ENCODE measurements at places on chromosomes 6 and 20.

GRCh38 chr6:140772576-140772975 is 1360.1 kb upstream of the GJE1 start:
- DNase-seq, result no peak

DNA sequence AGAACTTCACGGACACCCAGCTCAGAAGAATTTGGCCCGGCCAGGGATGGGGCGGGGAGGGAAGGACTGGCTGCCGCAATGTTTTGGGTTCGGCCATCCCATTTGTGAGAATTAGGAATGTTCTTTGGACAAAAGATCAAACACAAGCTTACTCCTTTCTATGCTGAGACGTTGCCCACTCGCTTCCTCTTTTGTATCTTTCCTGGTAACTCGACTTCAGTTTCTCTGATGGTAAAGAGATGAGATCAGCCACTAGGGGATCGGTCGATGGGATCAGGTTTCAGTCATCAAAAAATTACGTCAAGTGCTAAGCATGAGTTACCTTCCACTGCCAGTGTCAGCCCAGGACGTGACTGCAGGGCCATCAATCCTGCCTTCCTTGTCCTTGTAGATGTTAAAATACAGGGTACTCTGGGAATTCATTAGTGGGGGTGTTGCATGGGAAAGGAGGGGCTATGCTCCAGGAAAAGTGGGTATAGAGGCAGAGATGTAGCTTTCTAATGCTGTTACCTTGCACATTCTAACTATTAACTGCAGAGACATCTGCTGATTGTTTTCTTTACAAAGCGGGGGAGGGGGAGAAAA is 190.2 kb downstream of the TSHZ2 start:
- DNase-seq, result no peak

DNA sequence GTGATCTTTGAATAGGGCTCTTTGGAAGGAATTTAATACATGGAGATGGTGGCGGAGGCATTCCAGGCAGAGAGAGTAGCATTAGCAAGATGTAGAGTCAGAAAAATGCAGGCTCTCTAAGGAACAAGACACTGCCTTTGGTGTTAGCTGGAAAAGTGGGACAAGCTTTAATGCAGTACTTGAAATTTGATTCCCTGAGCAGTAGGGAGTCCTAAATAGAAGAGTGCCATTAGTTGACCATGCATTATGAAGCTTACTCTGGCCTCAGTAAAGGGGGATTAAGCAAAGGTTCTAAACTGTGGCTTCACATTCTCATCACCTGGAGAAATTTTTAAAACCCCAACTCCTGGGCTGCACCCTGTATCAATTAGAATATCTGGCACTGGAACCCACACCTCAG is 494.8 kb upstream of the SOX4 start:
- DNase-seq, result no peak

GRCh38 chr6:11989386-11989785 is 22.7 kb upstream of the HIVEP1 start:
- no peak for DNase-seq

GRCh38 chr6:167467793-167468431 is 143.0 kb downstream of the TTLL2 start:
- DNase-seq, result no peak

GRCh38 chr6:117558818-117559217 is 43.5 kb downstream of the GOPC start:
- DNase-seq, result no peak

DNA sequence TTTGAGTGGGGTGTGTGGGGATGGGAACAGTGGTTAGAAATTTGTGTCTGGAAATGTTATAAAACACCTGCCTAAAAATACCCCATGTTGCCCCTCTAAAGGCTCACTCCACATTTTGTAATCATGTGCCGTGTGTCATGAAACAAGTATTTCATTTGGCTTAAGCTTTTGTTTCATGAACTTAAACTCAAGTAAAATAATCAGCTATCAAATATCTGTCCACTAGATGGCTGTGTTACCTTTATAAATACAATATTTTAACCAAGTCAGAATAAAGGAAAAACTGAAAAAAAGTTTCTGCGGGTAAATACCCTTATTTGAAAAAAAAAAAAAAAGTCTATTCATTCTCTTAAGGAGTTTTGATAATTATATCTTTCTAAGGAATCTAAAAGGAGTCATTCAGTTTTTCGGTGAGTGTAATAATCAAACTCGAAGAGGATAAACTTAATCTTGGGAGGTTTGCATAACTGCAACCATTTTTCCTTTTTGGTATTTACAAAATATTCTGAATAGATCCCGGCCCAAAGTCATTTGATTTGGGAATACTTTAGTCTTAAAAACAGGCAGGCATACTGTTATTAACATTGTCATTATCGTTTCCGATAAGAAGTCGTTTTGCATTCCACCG is 29.9 kb upstream of the MTRF1L start:
- no peak for DNase-seq

DNA sequence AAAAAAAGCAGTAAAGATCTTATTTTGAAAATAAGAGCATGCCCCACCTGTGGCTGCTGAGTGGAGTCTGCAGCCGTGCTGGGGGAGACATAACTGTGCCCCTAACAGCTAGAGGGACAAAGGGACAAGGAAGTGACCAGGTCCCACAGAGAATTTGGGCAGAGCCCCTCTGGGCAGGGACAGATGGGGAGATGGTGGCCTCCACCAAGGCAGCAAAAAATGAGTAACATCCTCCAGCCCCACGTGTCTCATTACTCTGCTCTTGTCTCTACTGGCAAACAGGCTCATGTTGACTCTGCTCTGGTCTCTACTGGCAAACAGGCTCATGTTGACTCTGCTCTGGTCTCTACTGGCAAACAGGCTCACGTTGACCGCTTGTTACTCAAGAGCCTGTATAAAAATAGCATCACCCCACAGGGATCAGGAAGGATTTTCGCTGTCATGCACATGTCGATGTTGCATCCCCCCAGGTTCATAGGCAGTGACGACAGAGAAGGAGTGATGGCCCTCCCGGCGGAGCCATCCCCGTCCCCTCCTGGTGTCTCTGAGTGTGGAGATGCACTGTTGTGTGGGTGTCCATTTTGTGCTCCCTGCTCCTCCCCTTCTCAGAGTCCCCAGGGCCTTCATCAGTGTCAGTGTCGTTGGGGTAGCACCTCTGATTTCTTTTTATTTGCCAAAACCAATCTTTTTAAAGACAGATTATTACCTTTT is 17.3 kb upstream of the PCMTD2 start:
- peak; percentile 78 for DNase-seq
